ENCODE measurements at places on chromosomes 1 and 21.

DNA sequence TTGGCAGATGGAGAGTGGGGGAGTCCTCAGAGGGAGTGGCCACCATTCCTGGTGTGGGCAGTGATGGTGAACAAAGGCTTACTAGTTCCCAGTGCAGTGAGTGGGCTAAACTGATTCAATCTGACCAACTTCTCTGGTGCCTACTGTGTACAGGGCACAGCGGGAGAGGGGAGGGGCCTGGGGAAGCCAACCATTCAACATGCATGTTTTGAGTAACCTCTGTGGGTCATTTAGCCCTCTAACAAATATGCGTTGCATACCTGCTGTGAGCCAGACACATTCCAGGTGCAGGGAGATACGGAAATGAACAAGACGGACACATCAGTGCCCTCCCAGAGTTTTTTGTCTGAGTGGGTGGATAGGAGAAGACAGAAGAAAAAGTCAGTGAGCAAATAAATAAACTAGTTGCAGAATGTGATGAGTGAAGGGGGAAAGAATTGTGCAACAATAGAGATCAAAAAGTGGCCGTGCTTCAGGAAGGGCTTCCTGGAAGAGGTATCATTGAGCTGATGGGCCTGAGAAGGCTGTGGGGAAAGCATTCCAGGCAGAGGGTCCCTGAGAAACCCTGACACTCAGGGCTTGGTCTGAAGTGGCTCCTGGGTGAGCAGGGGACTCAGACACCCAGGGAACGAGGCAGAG lies 78.8 kb downstream of the EPHB2 start:
- DNase-seq: no peak

DNA sequence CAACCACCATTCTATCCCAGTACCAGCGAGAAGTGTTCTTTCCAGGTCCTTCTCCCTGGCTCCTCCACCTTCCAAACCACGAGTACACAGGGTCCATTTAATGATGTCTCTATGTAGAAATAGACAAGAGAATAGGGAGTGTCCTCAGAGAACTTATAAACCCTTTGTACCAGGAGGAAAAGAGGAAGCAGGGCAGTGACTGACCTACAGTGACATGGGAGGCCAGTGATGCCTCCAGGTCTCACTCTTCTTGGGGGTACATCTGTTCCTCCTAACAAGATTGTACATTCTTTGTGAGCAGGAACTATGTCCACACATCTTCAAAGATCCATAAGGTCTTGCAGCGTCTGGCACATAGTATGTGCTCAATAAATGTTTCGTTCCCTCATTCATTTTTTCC lies 18.7 kb upstream of the FMOD start:
- DNase-seq: no peak

DNA sequence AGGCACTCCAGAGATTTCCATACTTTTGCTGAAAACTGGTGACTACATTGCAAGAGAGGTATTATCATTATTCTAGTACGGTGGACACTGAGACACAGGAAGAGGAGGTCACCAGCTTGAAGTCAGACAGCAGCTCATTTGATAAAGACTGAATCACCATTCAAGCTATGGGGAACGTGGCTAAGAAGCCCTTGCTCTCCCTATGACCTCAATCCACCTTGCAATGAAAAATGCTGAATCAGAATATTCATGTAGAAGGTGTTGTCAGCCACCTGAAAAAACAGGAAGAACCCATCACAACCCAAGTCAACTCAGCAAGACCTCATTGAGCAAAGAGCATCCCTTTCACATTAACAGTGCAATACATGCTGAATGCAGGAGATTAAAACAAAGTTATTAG lies 59.0 kb upstream of the FGGY start:
- peak; percentile 6 for DNase-seq

DNA sequence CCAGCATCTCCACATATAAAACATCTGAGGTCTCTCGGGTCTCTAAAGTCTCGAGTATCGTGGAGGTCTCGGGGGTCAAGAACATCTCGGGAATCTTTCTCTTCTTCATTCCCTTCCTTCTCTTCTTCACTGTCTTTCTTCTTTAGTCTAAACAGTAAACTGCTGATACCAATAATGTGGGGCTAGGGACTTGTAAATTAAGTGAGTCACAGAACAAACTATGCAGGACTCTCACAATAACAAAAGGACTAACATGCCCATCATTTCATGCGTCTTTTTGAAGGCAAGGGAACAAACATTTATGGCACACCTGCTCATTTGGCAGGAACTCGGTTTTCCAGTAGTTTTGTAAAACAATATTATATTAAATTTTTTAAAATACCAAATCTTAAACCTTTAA lies 32.4 kb downstream of the PRPF38A start:
- peak; percentile 28 for DNase-seq

GRCh38 chr1:227092069-227092468 lies 152.0 kb downstream of the COQ8A start:
- no peak for DNase-seq

- DNase-seq: no peak
These were observed 7.5 kb downstream of the MINDY1 start for GRCh38 chr1:150999051-150999674.

- DNase-seq: no peak
These were observed 59.8 kb downstream of the PTPN14 start for GRCh38 chr1:214491468-214492146.

- no peak for DNase-seq
These were observed 129.3 kb upstream of the GORAB start for GRCh38 chr1:170402476-170403311.

DNA sequence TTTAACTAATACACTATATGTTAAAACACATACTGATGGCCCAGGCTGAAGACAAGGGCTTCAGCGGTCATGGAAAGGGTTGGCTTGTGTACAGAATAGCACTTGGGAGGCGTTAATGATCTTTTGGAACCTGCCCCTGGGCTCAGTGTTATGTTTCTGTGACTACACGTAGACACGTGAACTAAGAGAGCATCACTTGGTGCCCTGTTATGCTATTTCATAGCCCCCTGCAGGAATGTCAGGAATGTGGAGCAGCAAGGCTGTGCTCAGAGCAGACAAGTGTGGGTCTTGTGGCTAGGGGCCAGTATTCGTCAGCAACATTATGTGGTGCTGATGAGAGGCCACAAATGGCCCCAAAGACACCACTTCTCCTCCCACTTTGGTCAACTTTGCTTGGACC lies 132.4 kb downstream of the MAP3K21 start:
- peak; percentile 61 for DNase-seq

GRCh38 chr1:115432061-115432460 lies 94.0 kb upstream of the NGF start:
- DNase-seq: no peak

GRCh38 chr21:46000182-46000730 lies 18.7 kb downstream of the COL6A1 start:
- DNase-seq: no peak

GRCh38 chr1:248816042-248816851 lies 9.5 kb downstream of the SH3BP5L start:
- no peak for DNase-seq

DNA sequence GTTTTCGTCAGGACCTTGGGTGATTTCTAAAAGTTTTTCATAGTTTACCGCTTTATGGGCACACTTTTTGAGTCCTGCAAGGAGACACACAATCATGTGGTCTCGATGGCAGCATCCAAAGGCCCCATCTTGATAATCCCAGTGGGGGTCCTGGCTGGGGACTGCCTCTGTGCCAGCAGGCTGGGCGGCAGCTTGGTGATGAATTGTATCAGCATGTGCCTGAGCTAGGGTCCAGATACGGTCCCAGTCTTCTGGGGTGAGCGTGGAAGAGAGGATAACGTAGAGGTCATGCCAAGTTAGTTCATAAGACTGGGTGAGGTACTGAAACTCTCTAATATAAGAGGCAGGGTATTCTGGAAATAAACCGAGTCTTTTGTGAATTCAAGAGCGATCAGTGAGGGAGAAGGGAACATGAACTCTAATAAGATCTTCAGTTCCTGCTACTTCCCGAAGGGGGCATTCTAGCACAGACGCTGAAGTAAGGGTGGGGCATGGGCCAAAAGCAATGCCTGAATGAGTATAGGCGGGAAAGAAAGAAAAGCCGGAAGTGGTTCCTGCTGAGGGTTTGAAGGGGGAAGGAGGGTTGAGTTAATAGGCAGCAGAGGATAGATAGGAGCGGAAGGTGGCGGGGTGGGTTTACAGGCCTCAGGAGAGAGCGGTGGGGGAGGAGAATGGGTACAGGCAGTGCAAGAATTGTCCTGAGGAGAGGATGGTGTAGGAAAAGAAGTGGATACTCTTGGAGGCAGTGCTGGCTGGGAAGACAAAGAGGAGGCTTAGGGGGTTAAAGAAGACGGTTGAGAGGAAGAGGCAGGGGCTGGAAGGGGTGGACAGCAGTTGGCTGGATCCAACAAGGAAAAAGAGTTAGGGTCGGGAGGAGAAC lies 1.6 kb downstream of the ERVH48-1 start:
- DNase-seq: peak; percentile 99

DNA sequence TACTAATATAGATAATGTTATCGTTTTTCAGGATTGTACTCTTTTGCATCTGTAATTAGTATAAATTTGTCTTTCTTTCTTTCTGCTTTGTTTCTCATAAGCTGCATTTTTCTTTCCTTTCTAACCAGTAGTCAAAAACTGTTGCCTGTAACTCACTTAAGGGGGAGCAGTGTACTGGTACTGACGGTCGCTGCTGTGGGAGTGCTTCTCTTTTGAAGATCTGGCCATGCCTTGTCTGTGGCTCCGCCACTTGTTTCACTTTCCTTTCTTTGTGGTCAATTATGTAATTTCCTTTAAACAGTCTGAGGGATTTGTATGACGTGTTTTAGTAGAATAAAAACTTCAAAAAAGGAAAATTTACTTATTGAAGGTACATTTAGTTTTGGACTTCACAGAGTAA lies 37.0 kb downstream of the MIA3 start:
- DNase-seq: no peak

GRCh38 chr1:45585110-45585426 lies 1.2 kb downstream of the NASP start:
- DNase-seq: no peak

DNA sequence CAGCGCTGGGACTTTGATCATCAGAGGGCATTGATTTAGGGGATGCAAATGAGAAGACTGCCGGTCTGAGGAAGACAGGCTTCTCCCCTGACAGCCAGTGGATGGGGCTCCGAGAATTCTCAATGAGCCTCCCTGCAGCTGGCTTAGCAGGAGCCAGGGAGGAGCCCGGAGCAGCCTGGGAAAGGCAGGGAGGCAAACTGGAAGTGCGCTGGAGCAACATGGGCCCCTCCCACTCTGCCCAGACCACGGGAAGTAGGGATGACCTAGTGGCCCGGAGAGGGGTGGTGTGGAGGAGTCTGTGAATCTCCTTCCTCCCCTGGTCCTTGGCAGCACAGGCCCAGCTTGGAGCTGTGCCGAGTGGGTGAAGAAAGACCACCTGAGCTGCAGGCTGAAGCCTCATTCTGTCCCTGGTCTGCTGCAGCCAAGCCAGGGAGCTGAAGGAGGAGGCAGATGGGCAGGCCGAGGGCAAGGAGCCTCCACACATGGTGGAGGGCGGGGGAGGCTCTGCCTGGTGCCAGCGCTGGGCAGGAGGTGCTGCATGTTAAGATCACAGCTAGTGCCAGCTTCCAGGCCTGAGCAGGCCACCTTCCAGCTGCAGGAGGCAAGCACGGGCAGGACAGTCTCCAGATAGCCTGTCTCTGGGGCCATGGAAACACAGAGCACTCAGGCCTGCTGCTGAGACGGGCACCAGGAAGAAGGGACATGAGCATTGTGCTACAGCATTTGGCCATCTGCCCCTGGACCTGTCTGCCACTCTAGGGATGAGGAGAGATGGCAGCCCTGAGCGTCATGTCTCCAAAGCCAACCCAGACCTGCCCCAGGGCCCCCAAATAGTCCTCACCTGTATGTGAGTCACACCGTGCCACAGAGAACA lies 12.2 kb upstream of the CLSTN1 start:
- DNase-seq: peak; percentile 80

GRCh38 chr1:161864577-161864976 lies 98.5 kb downstream of the ATF6 start:
- no peak for DNase-seq

DNA sequence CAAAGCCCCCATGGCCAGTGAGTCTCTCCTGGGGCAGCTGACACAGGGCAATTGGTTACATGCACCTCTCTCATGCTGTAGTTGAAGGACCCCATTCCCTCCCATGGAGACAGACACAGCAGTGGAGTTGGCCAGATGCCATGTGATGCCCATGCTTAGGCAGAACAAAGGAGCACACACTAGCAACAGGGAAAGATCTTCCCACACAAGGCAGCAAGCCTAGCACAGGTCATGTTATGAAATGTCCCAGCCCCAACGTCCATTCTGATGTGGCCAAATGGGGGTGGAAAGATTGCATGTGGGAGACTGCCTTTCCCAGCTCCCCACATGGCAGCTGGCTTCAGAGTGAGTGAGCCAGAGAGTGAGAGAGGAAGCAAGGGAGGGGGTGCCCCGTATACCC lies 34.5 kb downstream of the AADACL4 start:
- DNase-seq: no peak

- no peak for DNase-seq
These were observed 129.4 kb downstream of the RASAL2 start for GRCh38 chr1:178223289-178223688.

DNA sequence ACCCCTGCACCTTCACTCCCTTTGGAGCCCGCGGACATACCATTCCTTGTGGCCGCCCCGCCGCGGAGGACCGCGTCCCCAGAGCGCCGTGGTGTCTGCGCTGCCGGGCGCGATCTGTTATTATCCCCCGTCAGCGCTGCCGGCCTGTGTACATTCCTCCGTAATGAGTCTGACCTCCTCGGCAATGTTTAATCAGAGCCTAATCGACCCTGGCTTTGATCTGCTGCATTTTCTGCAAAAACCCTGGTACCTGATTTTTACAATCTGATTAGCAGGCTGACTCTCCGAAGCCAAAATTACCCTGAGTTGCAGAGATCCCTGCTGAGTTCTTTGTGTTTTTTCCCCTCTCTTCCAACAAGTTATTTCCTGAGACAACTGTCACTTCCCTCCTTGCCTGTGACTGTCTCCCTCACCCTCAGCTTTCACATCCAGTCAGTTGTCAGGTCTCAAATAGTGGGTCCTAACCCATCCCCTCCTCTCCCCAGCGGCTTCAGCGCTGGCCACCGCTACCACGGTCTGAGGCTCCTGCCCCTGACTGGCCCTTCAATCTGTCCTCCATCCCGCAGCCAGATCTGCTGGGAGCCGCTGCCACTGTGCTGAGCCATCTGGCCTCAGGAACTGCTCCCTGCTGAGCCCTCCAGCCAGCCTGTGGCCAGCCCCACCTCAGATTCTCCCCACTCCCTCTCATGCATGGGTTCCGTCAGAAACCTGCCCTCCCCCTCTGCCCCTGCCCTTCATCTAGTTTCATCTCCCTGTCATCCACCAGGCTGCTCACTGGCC lies 53.5 kb downstream of the GLIS1 start:
- DNase-seq: no peak

DNA sequence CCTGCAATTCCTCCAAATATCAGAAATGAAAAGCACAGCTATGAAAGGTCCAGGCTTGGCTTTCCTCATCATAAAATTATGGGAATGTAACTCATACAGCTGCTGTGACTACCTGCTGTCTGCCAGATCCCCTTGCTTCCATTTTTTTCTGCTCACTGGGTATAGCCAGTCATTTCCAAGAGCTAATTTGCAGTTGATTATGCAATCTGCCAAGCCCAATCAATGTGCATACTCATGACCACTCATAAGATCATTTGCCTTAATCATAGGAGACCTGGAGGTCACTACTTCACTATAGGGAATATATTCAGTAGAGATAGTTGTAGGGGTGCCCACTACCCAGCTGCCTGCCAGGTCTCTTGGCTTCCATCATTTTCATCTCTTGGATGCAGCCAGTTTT lies 417.7 kb upstream of the ZRANB2 start:
- no peak for DNase-seq

All from GM23338 (cell line).